ENCODE measurements at places on chromosomes 3 and 15.
A peak's percentile ranks its signal among the peaks of the same experiment; 100 is the strongest.

- DNase-seq: no peak
Measured at GRCh38 chr3:186997473-186997939, 67.2 kb downstream of the ST6GAL1 start.

DNA sequence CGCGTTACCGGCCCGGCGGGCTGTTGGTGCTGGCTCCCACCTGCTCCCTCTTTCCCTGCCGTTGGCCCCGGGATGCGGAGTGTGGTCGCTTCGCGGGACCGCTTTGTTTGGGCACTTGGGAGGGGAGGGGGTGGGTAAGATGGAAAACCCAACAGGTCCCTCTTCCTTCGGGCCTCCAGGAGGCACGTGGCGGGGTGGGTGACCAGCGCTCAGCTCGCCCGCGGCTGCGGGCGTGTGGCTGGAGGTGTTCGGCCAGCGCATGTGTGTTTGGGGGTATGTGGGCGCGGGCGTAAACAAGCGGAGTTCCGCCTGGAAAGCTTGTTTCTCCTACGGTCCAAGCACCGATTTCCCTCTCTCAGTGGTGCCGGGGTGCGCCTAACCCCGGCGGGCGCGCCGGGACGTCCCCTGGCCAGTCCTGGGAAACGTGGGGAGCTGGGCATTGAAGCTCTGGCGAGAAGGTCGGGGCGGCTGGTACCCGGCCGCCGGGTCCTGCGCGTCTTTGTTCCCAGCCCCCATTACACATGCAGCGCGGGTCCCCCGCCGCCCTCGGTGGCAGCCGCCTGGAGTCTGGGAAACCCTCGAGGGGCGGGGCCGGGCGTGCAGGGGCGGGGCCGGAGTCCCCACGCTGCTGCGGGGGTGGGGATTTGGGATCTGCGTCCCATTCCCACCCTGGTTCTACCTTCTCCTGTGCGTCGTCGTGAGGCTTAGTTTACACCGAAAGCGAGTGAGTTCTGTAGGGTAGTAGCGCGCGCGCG lies 1.4 kb downstream of the ACVR2B start:
- peak; percentile 78 for DNase-seq

GRCh38 chr3:196554205-196554604 lies 14.1 kb downstream of the WDR53 start:
- no peak for DNase-seq

- DNase-seq: no peak
Measured at GRCh38 chr3:188270423-188270972, 116.5 kb downstream of the LPP start.

- no peak for DNase-seq
Measured at GRCh38 chr3:169298247-169298992, 365.1 kb downstream of the MECOM start.

GRCh38 chr3:1131166-1131565 lies 38.3 kb downstream of the CNTN6 start:
- DNase-seq: no peak

DNA sequence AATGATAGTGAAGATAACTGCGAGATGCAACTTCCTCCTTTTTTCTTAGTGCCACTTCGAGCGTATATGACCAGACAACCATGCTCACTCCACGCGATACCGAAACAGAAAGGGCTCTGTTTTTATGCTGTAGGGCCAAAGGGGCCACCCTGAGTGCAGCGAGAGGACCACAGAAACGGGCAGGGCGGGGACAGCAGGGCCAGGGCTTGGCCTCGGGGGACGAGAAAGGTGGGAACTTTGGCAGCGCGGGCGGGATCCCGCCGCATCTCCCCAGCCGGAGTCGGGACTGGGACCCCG lies 483 bp downstream of the VPS13C start:
- DNase-seq: peak; percentile 80

All from HAP-1 (cell line).